Uterus (tissue), 4 donors: ENCODE measurements at places on chromosomes 1 and 21.

DNA sequence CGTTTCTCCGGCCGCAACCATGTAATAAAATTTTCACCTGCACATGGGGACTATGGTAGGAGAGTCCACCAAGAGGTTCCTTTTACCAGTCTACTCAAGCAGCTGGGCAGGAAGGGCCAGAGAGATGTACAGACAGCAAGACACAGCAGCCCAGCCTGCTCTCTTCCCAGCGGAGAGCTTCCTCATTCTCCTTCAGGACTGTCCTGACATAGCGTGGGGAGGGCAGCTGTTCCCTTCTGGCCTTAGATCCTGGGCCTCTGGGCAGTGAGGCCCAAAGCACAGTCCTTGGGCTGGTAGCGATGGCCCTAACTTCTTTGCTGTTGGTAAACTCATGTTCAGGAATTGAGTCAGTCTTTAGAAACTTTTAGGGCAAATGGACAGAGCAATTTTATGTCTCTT is 89.1 kb downstream of the BCAR3 start:
- no peaks in the 10 kb centered on the region for H3K36me3 ChIP-seq
- H3K27ac ChIP-seq: peak overlapping the region; percentile 26
- DNase-seq: no peak
- H3K4me3 ChIP-seq: no peak overlapping the region
- H3K4me1 ChIP-seq: no peaks in the 10 kb centered on the region

DNA sequence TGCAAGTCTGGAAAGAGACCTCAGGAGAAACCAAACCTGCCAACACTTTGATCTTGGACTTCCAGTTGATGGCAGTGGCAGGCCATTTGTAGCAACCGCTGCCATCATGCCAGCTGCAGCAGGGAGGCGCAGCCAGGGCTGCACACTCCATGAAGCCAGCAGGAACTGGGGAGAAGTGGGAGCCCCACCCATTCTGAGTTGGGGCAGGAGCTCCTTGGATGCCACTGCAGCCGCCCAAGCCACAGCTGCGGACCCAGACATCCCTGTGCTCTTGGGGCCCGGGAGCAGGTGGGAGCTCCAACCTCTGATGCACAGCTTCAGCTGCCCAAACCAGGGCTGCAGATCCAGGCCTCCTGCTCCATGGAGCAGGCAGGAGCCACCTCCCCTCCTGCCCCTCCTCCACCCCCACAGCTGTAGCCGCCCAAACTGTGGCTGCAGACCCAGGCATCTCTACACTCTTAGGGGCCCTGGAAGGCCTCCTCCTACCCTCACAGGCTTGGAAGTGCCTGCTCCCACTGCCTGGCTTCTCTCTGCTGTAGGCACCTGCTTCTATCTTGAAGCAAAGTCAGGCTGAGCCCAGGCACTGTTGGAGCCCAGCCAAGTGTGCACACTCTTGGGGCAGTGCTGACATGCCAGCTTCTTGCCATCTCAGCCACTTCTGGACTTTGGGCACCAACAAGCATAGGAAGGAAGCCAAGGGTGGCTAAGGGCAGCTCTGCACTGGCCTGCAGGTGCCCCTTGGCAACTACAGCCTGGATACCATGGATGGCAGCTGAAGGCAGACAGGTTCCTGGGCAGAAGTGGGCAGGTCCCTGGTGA is 20.0 kb upstream of the DISP1 start:
- H3K27me3 ChIP-seq: no peaks in the 10 kb centered on the region
- H3K27ac ChIP-seq: no peak overlapping the region
- H3K36me3 ChIP-seq: no peaks in the 10 kb centered on the region
- DNase-seq: no peak
- no peaks in the 10 kb centered on the region for H3K4me1 ChIP-seq

DNA sequence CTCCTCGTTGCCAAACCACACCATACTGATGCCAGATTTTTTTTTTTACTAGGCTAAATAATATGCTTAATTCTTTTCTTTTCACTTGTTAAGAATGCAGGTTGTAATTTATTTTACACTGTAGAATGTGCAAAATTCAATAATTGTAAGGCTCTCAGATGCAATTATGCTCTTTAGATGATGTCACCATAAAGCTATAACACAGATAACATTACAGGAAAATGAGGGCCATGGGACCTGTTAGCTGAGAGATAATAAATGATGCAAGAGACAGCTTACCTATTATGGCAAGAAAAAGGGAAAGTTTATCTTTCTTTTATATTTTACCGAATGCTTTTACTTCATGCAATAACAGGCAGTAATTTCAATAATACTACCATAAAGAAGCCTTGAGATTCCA is 35.4 kb downstream of the CHRM3 start:
- no peak for DNase-seq
- H3K27ac ChIP-seq: no peak overlapping the region
- no peak overlapping the region for H3K4me3 ChIP-seq
- no peaks in the 10 kb centered on the region for H3K4me1 ChIP-seq

GRCh38 chr1:15418806-15419515 is 9.3 kb downstream of the EFHD2 start:
- no peaks in the 10 kb centered on the region for H3K4me1 ChIP-seq
- H3K27ac ChIP-seq: no peak overlapping the region
- no peak overlapping the region for H3K4me3 ChIP-seq
- DNase-seq: no peak
- H3K36me3 ChIP-seq: no peaks in the 10 kb centered on the region
- no peaks in the 10 kb centered on the region for H3K27me3 ChIP-seq

DNA sequence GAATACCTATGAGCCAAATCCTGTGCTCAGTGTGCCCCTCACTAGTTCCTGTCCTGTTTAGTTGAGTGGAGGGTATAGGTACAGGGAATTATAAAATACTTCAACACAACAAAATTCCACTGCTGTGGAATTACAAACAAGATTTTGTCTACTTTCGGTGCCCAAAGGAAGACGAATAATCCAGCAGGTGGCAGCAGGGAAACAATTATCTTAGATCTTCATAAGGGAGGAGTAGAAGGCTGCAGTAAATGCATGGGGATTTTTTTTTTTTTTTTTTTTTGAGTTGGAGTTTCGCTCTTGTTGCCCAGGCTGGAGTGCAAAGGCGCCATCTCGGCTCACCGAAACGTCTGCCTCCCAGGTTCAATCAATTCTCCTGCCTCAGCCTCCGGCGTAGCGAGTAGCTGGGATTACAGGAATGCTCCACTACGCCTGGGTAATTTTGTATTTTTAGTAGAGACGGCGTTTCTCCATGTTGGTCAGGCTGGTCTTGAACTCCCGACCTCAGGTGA is 2.0 kb upstream of the PIP5K1A start:
- no peaks in the 10 kb centered on the region for H3K27me3 ChIP-seq
- DNase-seq: peak; percentile 52
- peak overlapping the region; percentile 5 for H3K4me3 ChIP-seq
- H3K36me3 ChIP-seq: no peaks in the 10 kb centered on the region
- peaks cover 5% of the 10 kb centered on the region for H3K4me1 ChIP-seq
- peak overlapping the region; percentile 56 for H3K27ac ChIP-seq

- H3K4me3 ChIP-seq: no peak overlapping the region
- H3K27me3 ChIP-seq: no peaks in the 10 kb centered on the region
Measured at GRCh38 chr1:26831546-26832248, 5.2 kb downstream of the ZDHHC18 start.

DNA sequence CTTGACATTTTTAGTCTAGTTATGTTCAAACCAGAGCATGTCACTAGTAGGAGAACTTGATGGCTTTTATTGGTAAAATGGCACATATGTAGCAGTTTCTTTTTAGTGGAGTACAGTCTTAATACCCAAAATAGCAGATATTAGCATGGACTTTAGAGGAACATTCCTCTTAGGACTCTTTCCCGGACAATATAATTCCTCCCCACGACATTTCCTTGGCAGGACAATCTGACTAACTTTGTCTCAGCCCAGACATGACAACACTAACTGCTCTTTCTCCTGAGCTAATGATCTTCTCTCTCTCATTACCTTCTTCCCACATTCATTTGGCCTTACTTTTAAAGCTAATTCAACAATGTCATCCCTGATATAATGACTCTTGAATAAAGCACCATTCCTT is 62.5 kb downstream of the ADAMTS1 start:
- H3K4me3 ChIP-seq: no peak overlapping the region
- no peaks in the 10 kb centered on the region for H3K27me3 ChIP-seq
- H3K27ac ChIP-seq: peak overlapping the region; percentile 83

GRCh38 chr1:109630081-109630897 is 10.7 kb downstream of the AMPD2 start:
- H3K4me3 ChIP-seq: no peak overlapping the region
- no peak for DNase-seq

DNA sequence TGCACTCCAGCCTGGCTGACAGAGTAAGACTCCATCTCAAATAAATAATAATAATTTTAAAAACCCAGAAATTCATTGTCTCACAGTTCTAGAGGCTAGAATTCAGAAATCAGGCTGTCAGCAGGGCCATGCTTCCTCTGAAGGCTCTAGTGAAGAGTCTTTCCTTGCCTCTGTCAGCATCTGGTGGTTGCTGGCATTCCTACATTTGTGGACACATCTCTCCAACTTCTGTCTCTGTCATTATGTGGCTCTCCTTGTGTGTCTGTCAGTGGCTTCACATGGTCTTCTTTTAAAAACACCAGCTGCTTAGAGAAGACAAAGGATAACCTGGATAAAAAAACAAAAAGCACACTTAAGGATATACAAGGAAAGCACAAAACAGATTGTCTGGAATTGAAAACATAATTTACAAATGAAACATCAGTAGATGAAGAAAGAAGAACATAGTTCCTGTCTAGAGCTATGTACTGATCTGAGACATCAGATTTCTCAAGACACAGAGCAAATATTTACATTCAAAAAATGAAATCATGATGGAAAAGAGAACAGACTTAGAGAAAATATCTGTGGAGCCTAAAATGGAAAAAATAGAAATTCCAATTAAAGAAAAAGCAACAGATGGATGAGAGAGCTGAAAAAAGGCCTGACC is 32.7 kb upstream of the ASB17 start:
- no peaks in the 10 kb centered on the region for H3K4me1 ChIP-seq
- H3K27ac ChIP-seq: no peak overlapping the region
- DNase-seq: no peak
- H3K27me3 ChIP-seq: no peaks in the 10 kb centered on the region

DNA sequence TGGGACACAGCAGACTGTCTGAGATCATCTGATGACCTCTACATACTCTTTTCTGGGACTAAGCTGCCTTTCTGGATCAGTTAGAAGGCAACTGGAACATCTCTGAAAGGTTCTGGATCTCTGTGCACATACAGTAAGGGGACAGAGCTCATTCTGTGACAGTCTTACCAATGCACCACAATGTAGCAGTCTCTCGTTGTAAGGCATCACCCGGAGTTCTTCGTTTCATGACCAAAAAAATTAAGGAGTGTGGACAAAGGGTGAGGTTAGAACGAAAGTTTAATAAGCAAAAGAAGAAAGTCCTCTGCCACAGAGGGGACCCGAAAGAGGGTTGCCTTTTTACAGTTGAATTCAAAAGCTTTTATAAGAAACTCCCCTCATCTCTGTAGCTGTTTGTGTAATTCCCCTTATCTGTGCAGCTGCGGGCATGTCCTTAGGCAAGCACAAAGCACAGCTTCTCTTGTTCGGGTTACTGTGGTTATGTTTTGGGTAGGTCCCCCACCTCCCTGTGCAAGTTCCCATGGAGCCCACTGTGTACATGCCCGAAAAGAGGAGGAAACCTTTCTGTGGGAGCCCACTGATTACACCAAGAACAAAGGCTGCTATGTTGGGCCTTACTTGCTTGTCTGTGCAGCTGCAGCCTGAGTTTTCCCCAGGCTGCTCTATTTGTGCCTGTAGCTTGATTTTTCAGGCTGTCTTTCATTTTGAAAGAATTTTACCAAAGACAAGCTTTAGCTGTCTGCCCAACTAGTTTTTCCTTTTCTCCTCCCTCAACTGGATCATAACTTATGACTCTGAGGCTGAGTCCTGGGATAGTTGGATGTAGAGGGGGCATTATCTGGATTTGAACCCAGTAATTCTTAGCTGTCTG is 53.1 kb upstream of the CACNA1E start:
- H3K27ac ChIP-seq: no peak overlapping the region
- no peaks in the 10 kb centered on the region for H3K36me3 ChIP-seq
- H3K4me1 ChIP-seq: no peaks in the 10 kb centered on the region
- no peak for DNase-seq
- H3K27me3 ChIP-seq: no peaks in the 10 kb centered on the region

GRCh38 chr1:26279456-26280332 is at the start of gene SH3BGRL3:
Gene SH3BGRL3 (plus strand): TSS chr1:26280086. CDS start chr1:26280156, 70 bp downstream.
- H3K36me3 ChIP-seq: no peaks in the 10 kb centered on the region
- DNase-seq: peak; percentile 85
- peaks cover 3% of the 10 kb centered on the region for H3K4me1 ChIP-seq
- H3K4me3 ChIP-seq: peak within 1 kb of the TSS; percentile 56

- H3K27ac ChIP-seq: no peak overlapping the region
- no peaks in the 10 kb centered on the region for H3K4me1 ChIP-seq
- DNase-seq: no peak
- no peaks in the 10 kb centered on the region for H3K36me3 ChIP-seq
Measured at GRCh38 chr1:101964708-101965107, 32.0 kb downstream of the OLFM3 start.

- H3K4me1 ChIP-seq: no peaks in the 10 kb centered on the region
- H3K36me3 ChIP-seq: no peaks in the 10 kb centered on the region
- DNase-seq: no peak
- no peaks in the 10 kb centered on the region for H3K27me3 ChIP-seq
Measured at GRCh38 chr21:43303275-43304178, 123.4 kb downstream of the SIK1 start.

DNA sequence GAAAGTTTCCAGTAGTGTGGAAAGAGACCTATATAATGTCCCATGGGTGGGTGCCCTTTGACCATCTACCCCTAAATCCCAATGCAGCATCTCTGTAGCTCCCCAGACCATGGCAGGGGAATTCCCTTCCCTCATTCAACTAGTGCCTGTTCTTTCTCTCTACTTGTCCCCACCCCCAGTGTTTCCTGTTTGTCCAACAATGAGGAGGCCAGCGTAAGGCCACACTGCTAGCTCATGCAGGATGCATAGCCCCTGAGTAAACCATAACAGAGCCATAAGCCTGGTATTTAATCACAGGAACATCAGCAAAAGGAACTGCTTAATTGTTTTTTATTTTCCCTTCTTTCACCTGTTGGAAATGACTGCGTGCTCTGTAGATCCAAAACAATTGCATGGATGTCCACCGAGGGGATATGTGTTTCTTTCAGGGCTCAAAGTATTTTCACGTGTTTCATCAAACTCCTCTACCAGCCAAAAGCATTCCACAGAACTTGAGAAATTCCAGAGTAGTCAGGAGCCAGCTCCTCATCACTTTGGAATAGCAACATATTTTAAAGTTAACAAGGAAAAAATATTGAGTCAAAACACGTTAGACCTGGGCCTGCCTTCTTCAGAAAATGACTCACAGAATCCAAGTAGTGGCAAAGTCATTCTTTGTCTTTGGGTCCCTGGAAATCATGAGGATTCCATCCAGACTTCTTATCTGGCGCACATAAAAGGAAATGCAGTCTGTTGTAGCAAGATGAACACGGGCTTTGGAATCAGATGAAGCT is 162.5 kb upstream of the SGIP1 start:
- no peaks in the 10 kb centered on the region for H3K4me1 ChIP-seq
- H3K4me3 ChIP-seq: no peak overlapping the region
- no peaks in the 10 kb centered on the region for H3K36me3 ChIP-seq

GRCh38 chr1:5304702-5305101 is 650.3 kb downstream of the AJAP1 start:
- no peak for DNase-seq
- no peaks in the 10 kb centered on the region for H3K4me1 ChIP-seq
- H3K27ac ChIP-seq: no peak overlapping the region
- no peaks in the 10 kb centered on the region for H3K36me3 ChIP-seq
